ENCODE measurements at places on chromosomes 3 and 15.

DNA sequence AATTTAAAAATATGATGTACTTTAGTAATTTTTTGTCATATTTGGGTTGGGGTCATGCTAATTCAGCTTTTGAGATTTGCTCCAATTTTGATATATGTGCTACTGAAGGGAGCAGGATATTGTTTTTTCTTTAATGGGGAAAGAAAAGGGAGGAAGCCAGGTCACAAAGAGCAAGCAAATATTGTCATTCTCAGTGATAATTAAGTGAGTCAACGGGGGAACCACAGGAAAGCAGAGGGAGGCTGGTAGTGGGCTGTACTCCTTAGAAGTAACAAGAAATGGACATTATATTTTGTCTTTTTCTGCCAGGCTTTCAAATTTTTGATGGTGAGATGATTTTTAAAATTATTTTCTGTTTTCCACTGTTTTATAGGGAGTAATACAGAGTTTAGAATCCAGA lies 45.6 kb upstream of the NMD3 start:
- no peak for DNase-seq

- DNase-seq: no peak
Measured at GRCh38 chr3:159721324-159721723, 267.3 kb upstream of the IL12A start.

DNA sequence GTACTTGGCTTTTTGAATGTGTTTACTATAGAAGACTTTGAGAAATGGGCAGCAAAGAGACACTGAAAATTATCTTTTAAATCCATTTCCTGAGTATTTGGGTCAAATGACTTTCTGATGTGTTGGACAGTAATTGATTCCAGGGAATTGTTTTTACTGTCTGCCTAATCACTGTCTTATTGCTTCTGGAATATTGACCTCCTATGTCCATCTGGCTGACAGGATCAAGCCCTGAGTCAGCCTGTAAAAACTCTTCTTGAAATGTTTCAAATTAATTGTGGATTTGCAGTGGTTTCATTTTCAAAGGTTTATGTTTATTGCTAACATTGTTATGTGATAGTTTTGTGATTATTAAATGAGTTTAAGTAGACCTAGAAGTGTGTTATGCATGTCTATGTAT lies 50.6 kb upstream of the MLF1 start:
- no peak for DNase-seq

DNA sequence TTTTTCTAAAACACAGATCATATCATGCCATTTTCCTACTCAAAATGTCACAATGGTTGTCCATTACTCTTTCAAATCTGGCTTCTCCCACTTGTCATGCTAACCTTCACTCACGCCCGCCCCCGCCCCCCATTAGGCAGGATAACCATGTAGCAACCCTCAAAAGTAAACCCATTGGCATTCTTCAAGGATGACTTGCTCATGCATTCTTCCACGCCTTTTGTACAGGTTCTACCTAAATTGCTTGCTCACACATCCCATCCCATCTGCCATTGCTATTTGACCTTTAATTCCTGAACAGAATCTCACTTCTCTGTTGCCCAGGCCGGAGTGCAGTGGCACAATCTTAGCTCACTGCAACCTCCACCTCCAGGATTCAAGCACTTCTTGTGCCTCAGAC lies 389.3 kb downstream of the MCTP2 start:
- DNase-seq: no peak

GRCh38 chr3:5133239-5134018 lies 11.3 kb downstream of the ARL8B start:
- no peak for DNase-seq

- no peak for DNase-seq
Measured at GRCh38 chr3:78741066-78741645, 1026.6 kb downstream of the ROBO1 start.

GRCh38 chr3:71956716-71957115 lies 171.8 kb upstream of the PROK2 start:
- no peak for DNase-seq

GRCh38 chr3:161602475-161602874 lies 105.9 kb downstream of the OTOL1 start:
- no peak for DNase-seq

DNA sequence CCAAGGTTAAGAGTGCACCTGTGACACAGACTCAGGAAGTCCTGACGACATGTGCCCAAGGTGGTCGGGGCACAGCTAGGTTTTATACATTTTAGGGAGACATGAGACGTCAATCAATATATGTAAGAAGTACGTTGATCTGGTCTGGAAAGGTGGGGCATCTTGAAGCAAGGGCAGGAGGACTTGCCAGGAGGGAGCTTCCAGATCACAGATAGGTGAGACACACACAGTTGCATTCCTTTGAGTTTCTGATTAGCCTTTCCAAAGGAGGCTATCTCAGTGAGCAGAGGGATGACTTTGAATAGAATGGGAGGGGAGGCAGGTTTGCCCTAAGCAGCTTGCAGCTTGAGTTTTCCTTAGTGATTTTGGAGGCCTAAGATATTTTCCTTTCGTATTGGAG lies 257.4 kb downstream of the CGGBP1 start:
- no peak for DNase-seq

DNA sequence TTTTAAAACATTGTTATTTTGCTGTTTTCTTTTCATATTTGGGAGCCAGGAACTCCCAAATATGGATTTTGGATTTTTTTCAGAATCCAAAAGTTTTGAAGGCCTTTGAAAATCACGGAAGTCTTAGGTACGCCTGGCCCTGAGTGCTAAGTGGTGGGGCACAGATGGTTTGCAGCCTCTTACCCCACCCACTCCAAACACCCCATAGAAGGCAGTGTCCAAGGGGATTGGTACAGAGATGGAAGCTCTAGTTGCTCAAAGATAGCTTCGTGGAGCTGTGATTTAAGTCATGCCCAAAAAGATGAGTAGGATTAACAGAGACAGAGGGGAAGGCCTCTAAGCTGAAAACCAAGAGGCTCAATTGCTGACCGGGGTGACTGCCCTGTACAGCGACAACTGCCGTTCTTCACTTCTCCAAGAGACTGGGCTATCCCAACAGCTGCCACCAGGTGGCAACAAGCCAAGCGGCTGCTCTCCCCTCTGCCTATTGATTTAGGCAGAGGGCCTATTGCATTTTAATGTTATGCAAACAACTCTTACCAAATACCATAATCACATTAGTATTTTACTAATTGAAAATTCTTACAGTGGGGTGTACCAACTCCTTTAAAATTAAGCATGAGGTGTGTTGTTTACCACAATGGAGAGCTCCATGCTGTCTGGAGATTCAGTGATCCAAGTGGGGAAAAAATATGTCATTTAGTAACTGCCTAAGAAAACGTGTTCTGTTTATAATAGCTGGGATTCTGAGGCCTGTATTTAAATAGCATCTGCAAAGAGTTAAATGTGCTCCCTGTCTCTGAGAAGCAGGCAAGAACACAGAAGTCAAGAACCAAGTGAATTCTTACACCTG lies 64.0 kb upstream of the C15orf61 start:
- peak; percentile 23 for DNase-seq

DNA sequence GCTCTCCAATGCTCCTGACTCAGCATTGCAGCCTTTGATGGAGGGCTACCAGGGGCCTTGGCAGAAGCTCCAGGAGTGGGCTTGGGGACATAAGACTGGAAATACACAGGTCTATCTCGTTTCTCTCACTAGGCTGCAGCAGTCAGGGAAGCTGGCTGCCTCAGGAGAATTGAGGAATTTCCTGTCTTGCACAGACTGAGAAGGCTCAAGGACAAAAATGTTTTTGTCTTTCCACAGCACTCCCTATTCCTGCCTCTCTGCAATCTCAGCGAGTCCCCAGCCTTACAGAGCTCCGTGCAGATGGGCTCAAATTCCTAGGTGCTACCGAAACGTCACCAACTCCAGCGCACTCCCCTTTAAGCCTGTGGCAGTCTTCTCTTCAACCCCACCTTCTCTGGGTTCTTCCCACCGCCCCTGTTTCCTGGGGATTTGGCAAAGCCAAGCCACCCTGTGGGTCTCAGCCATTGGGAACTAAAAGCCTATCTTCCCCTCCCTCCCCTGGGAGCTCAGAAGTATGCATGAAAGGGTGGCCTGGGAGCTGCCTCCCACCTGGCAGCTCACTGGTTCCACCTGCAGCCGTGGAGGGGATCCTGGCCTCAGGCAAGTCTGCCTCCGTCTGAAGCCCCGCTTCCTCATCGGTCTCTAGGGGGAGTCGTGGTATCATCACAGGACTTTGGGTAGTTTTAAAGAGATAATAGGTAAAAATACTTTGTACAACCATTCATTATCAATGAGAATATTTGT lies 322.6 kb upstream of the FRG2C start:
- no peak for DNase-seq

DNA sequence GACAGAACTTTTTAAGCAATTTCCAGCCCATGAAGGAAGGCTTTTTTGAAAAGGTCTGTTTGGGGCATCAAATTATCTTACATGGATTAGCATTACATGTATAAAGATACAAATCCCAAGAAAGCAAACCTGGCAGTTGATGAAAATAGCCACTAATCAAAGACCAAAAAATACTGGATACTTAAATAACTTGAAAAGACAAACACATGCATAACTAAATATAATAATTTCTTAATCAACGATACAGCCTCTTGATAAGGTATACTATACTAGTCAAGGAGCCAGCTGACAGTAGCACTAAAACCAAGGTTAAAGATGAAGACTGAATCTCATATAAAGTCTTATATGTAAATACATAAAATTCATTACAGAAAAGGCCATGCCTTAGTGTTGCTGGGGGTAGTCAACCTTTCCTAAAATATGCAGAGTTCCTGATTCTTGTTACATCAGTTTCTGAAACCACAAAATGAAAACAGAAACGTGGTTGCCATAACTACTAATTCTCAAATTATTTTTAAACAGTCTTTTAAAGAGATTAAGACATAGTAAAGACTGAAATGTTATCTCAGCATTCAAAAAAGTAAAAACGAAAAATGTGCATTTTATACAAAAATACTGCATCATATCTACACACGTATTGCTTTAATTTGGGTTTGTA lies 2.0 kb downstream of the ANKRD28 start:
- DNase-seq: no peak

DNA sequence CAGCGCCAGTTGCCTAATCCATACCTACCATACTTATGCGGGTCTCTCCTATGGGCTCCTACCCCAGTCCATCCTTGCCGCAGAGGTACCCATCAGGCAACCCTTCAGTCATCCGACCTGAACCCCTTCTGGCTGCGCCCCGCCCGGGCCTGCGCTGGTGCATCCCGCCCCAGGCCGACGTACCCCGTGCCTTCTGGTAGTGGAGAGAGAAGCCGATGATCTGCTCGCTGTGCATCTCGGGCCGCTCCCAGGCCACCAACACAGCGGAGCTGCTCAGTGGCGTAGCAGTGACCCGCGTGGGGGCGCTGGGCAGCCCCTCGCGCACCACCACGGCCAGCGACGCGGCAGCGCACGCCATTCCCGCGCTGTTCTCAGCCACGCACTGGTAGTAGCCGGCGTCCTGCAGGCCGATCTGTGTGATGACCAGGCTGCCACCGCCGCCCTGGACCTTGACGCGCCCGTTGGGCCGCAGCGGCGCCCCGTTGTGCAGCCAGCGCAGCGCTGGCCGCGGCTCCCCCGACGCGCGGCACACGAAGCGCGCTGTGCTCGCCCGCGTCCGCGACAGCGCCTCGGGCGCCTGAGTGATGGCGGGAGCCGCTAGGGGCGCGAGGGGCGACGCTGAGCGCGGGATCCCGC lies 17.9 kb upstream of the IGDCC3 start:
- no peak for DNase-seq

- DNase-seq: no peak
Measured at GRCh38 chr3:29420106-29420505, 139.2 kb downstream of the RBMS3 start.

DNA sequence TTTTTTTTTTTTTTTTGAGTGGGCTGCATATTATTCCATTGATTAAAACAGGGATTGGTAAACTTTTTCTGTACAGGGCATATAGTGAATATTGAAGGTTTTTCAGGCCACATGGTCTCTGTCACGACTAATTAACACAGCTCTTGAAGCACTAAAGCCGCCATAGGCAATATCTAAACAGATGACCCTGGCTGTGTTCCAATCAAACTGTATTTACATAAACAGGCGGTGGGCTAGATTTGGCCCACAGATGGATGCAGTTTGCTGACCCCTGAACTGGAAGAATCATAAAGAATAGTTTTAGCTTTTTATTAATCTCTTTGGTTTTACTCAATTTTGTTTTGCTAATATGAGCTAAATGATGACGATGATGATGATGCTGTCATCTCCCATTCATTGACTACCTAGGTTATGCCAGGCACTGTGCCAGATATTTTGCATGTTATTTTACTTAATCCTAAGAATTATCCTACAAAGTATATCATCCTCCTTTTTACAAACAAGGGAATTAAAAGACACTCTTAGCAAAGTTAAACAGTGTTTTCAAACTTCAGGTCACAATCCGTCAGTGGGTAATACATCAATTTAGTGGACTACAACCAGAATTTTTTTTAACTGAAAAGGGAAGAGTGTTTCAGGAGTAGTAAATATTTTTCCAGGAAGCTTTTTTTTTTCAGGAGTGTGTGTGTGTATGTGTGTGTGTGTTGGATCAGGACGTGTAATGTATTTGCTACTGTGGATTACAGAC lies 54.3 kb downstream of the LMCD1 start:
- no peak for DNase-seq

- no peak for DNase-seq
Measured at GRCh38 chr3:81838457-81838856, 77.0 kb upstream of the GBE1 start.

DNA sequence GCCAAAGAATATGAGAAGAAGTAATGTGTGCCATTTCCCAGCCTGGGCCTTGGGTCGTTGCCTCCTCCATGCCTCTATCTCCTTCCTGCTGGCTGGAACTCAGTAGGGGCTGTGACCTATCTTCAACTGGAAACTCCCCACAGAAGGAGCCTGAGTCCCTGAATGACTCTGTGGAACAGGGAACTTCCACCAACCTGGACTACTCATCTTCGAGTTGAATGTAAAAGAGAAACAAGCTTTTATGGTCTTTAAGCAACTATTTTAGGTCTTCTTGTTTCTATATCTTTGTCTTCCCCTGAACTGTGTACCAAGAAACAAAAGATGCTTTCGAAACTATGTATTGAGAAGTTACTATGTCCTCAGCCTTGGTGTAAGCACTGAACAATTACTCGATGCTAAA lies 355.3 kb upstream of the NR2F2 start:
- DNase-seq: no peak

GRCh38 chr3:106809623-106810299 lies 567.5 kb upstream of the CCDC54 start:
- DNase-seq: no peak

DNA sequence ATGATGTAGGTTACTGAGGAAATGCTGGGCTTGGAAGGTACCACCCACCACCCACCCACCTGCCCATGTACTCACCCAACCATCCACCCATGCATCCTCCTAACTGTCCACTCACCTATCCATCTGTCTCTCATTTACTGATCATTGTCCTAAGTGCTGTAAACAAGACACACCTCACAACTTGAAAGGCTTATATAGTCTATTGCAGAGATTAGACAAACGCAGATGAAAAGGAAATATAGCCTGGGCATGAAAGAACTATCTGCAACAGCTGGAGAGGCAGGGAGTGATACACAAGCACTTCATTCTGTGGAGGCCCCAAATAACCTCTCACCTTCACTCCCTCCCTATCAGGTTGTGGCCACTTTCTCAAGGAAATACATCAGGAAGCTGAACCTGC lies 54.0 kb downstream of the DAPK2 start:
- DNase-seq: no peak

GRCh38 chr3:157807280-157807679 lies 298.9 kb downstream of the SHOX2 start:
- no peak for DNase-seq

GRCh38 chr15:77167406-77167805 lies 96.5 kb upstream of the TSPAN3 start:
- no peak for DNase-seq

GRCh38 chr3:171979081-171979480 lies 60.3 kb upstream of the FNDC3B start:
- no peak for DNase-seq

GRCh38 chr3:36250191-36250590 lies 130.1 kb upstream of the STAC start:
- no peak for DNase-seq

Measured in H54 (cell line).